ENCODE measurements at places on chromosomes 7 and 10. TPM values are rescaled to one million over a fixed set of nuclear protein-coding genes. Genes with fewer than 3 reads are reported as not detected.

DNA sequence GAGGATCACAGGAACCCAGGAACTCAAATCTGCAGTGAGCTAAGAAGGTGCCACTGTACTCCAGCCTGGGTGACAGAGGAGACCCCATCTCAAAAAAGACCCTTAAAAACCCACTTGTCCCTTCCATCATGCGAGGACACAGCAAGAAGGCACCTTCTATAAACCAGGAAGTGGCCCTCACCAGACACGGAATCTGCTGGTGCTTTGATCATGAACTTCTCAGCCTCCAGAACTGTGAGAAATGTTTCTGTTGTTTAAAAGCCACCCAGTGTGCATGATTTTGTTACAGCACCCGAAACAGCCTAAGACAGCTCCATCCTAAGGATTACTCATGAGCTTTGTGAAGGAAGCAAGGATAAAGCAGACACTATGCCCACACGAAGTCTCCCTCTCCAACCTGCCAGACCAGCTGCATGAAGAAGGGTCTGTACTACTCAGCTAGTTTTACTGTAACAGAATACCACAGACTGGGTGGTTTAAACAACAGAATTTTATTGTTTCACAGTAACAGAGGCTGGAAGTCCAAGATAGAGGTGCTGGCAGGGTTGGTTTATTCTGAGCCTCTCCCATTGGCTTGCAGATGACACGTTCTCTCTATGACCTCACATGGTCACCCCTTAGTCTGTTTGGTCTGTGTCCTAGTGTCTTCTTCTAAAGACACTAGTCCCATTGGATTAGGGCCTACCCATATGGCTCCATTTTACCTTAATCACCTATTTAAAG lies 13.7 kb downstream of the VIM start:
- no peak for DNase-seq

- peak; percentile 78 for DNase-seq
Observed at GRCh38 chr7:44634839-44635591, 28.6 kb downstream of the OGDH start.

CLDN3 gene
- total RNA-seq: not detected

- no peak for DNase-seq
Observed at GRCh38 chr7:27972276-27972675, 208.3 kb downstream of the JAZF1 start.

- no peak for DNase-seq
Observed at GRCh38 chr7:7324698-7325097, 142.4 kb downstream of the C1GALT1 start.

TAS2R16 gene
- total RNA-seq: not detected

DNA sequence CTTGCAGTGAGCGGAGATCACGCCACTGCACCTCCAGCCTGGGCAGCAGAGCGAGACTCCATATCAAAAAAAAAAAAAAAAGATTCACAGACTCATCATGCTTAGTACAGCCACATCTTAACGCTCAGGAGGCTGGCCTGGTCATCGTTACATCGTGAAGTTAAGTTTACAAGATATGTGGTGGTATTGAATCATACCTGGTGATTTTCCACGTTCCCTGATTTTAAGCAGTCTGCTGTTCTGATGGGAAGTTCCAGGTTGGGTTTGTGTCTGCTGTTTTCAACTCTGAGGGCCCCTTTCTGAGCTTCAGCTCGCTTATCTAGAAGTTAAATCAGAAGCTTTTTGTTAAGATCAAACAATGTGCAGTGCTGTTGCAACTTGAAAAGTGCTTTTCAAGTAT lies 6.9 kb downstream of the PPP2R2D start:
- DNase-seq: no peak
